Bronchus fibroblast of lung (primary cell): ENCODE measurements at places on chromosomes 16 and 17. TPM values are rescaled to one million over a fixed set of nuclear protein-coding genes. Genes with fewer than 3 reads are reported as not detected.

The PPP1R9B gene
- total RNA-seq, result 30.5 and 32.3 TPM in 2 replicates

The TBC1D26 gene
- total RNA-seq, result 0.15 TPM in 1 of 2 replicates, not detected in the other

The KIF2B gene
- not detected in 2 replicates for total RNA-seq

The FBXW10B gene
- total RNA-seq, result under 0.01 and 0.59 TPM in 2 replicates

The SULT1A2 gene
- not detected in 2 replicates for total RNA-seq

The NPIPA2 gene
- 0.15 and 0.34 TPM in 2 replicates for total RNA-seq

The MEOX1 gene
- total RNA-seq, result not detected in 2 replicates

The RASL10B gene
- 4.7 and 5.1 TPM in 2 replicates for total RNA-seq

The ANKRD40CL gene
- not detected in 2 replicates for total RNA-seq

The C16orf54 gene
- not detected in 2 replicates for total RNA-seq

The ACE gene
- total RNA-seq, result 0.89 and 1.0 TPM in 2 replicates

The LRRC75A gene
- total RNA-seq, result 0.34 and 0.59 TPM in 2 replicates

The CCT6B gene
- 0.15 and 0.17 TPM in 2 replicates for total RNA-seq

The HEATR9 gene
- not detected in 2 replicates for total RNA-seq

The CCL17 gene
- total RNA-seq, result not detected in 2 replicates

The ASGR2 gene
- total RNA-seq, result not detected in 2 replicates

The MYOCD gene
- under 0.01 TPM in 2 replicates for total RNA-seq

The CES3 gene
- total RNA-seq, result 0.15 and 0.17 TPM in 2 replicates

The TPSG1 gene
- total RNA-seq, result not detected in 2 replicates

The MAP2K6 gene
- 2.9 and 4.5 TPM in 2 replicates for total RNA-seq

The TMEM235 gene
- not detected in 2 replicates for total RNA-seq

The TRIM72 gene
- total RNA-seq, result under 0.01 TPM in 1 of 2 replicates, not detected in the other

The SCO1 gene
- 24.8 and 27.1 TPM in 2 replicates for total RNA-seq

The TPSD1 gene
- total RNA-seq, result not detected in 2 replicates

The CD300E gene
- total RNA-seq, result not detected in 2 replicates

The CD19 gene
- not detected in 2 replicates for total RNA-seq

The CRHR1 gene
- total RNA-seq, result not detected in 2 replicates
